ENCODE measurements at places on chromosomes 2 and 18.

- no peak for DNase-seq
Measured at GRCh38 chr2:98463551-98463971, 18.9 kb downstream of the INPP4A start.

- DNase-seq: no peak
Measured at GRCh38 chr2:241514986-241515737, 6.8 kb upstream of the STK25 start.

- DNase-seq: no peak
Measured at GRCh38 chr2:101566632-101567228, 91.8 kb upstream of the RFX8 start.

- no peak for DNase-seq
Measured at GRCh38 chr2:158586491-158586890, 129.7 kb downstream of the PKP4 start.

DNA sequence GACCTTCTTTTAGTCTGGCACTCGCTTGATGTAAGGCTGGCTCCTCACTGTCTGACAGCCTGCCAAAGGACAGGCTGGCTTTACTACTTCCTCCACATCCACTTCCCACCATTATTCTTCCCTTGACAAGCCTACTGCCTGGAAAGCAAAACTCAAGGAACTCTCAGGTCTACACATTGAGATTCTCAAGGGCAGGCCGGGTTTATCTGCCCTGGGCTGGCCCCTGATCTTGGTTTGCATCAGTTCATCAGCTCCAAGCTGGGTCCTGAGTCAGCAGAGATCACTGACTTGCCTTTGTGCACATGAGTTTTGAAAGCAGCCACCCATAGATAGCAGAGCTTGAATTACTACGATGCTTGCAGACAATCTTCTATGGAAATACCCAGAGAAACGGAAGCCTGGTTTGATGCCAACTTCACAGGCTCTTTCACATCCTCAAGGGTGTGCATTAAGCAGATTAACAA is 53.9 kb downstream of the KCTD18 start:
- no peak for DNase-seq

- peak; percentile 26 for DNase-seq
Measured at GRCh38 chr18:741931-742512, 29.6 kb upstream of the ENOSF1 start.

DNA sequence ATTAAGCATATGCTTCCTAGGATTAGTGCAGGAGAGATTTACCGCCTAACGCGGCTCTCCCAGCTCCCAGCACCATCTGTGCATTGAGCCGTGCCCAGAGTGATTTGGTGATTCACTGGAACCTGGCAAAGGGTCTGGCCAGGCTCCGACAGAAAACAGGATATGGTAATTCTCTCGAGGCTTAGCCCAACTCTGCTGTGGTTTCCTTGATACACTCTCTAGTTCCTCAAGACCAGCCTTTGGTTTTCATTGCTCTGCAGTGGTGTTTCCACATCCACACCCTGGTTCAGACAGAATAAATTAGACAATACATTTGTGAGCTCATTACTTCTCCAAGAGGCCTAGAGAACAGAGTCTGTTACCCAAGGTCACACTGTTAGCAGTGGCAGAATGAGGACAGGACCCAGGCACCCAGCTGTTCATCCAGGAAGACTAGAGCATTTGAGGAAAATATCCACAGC is 23.0 kb upstream of the SMAD2 start:
- DNase-seq: no peak

DNA sequence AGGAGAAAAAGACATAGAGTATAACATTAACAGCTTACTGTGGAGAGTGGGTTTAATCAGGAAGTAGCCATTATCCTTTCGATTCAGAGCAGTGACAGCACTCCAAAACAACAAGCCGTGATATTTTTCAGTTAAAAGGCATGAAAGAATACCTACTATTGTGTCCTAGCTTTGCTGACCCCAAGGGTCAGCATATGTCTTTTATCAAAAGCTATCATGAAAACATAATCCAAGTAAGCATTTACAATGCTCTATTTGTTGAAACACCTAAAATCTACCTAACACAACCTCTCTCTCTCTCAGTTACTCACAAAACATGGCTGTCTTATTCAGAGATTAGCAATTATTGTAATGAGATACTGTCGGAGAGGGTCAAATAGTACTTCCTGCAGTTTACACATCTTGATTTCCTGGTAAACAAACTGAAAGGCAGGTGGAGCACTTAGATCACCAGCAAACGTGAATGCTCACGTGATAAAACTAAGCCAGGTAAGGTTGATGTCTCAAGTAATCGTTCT is 100.0 kb downstream of the BAZ2B start:
- DNase-seq: peak; percentile 99

DNA sequence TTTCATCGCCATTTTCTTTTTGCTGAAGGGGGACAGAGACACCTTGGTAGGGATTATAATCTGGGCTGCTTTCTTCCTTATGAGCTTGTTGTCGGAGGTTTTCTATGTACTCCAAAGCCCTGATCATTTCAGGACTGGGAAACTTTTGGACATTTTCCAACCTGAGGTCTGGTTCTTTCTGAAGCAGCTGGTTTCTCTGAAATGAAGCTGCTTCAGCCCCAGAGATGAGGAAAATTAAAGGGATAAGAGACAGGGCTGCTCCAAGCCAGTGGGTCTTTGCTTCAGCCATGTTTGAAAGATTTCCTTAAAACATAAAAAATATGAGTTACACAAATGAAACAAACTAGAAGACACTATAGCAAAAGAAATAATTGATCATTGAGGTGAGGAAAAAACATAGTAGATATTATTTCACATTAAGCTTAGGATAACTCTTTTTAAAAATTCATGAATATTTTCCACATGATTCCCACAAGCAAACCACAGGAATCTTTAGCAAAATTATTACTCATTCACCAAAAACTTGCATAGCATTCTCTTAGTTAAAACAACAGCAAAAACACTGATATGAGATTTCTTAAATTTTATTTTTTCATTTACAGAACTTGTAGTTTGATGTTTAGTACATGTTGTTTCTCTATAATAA is 3.0 kb downstream of the SCG2 start:
- no peak for DNase-seq

DNA sequence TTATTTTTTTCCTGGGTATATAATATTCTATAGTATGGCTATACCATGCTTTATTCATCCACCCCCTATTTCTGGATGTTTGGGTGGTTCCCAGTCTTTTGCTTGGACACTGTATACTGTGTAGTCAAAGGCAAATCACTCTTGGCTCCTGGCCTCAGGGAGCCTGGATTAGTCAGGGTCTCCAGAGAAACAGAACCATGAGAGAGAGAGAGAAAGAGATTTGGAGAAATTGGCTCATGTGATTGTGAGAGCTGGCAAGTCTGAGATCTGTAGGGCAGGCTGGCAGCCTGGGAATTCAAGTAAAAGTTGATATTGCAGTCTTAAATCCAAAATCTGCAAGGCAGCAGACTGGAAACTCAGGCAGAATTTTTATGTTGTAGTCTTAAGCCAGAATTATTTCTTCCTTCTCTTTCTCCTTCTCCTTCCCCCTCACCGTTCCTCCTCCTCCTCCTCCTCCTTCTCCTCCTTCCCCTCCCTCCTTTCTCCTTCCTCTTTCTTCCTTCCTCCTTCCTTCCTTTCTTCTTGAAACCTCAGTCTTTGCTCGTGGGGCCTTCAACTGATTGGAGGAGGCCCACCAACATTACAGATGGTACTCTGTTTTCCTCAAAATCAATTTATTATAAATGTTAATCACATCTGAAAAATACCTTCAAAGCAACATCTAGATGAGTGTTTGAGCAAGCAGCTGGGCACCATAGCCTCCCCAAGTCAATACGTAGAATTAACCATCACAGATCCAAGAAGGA is 33.0 kb downstream of the CTIF start:
- no peak for DNase-seq

DNA sequence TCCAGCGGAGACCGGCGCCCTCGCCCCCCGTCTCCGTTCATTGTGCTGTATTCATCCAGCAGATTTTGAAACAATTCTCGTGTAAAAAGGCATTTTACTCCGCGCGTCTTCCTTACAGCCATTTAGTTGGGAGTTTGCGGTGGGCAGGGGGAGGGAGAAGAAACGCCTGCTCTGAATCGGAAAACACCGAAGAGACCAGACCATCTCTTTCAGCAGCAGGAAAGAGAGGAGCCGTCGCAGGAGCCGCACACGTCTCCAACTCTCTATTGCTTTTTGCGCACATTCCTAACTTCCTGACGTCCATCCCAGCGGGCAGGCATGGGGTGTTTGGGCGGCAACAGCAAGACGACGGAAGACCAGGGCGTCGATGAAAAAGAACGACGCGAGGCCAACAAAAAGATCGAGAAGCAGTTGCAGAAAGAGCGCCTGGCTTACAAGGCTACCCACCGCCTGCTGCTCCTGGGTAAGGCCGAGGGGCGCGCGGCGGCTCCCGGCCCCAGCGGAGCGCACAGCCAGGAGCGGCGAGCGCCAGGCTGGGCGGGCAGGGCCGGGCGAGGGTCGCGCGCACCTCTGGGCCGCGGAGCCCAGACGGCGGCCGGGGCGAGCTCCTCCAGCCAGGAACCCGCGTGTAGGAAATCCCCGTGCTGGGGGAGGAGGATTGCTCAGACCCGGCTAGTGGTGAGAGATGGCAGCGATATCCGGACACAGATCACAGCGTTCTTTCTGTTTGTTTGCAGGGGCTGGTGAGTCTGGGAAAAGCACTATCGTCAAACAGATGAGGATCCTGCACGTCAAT is 63.2 kb downstream of the GNAL start:
- peak; percentile 54 for DNase-seq

DNA sequence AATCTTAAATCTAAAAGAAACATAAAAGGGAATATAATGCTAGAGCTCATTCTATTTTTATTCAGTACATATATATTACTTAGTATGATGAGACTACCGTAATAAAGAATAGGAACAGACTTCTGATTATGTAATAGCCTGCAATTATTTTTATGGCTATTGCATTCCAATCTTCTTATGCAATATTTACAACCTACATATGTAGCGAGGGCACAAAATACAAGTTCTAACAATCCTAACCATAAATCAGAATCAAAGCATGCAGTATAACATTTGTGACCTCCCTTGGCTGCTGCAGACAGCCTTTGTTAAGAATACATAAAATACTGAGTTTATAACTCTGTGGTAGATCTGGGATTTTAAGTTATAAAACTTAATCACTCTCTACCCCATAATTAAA is 177.6 kb downstream of the BABAM2 start:
- no peak for DNase-seq

DNA sequence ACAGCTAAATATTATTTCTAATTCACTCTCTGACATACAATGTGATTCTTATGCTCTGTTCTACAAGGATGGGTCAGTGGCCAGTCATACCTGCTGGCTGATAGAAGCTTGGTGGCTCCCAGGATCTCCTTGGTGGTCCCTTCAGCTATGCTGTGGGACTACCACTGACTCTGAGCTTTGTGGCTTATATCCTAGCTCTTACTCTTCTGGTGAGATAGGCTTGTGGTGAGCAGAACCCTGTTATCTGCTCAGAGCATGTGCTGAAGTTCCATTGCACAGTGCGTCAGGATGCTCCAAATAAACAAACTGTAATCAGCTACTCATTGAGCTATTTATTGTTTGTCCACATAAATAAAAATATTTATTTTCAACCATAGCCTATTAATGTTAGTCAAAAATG is 51.7 kb downstream of the MFSD6 start:
- no peak for DNase-seq

GRCh38 chr2:45301307-45302277 is 292.3 kb upstream of the SIX2 start:
- peak; percentile 84 for DNase-seq

DNA sequence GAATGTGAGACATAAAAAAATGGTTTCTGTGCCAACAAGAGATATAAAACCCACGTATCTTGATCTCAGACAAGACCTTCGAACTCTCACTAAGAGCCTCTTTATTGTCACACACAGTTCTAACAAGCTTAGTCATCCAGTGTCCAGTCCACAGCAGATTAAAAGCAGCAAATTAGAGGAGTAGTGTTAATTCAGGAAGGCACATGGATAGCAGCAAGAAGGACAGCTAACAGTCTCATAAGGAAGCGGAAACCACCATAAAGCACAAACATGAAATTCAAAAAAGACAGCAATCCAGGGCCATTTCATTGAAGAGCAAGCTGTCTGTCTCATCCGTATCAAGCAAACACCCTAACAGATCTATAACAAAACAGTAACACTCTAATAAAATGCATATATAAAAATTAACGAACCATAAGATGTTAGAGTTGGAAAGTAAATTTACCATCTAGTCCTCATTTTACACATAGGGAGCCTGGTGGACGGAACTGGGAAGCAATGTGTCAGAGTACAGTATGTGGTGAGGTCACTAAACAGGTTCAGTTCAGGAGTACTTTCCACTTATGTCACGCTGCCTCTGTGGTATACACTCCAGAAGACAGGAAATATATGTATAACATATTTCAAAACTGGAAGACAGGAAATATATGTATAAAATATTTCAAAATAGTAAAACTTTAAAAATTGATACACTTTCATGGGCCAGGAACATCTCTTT is 18.3 kb downstream of the AAK1 start:
- no peak for DNase-seq

DNA sequence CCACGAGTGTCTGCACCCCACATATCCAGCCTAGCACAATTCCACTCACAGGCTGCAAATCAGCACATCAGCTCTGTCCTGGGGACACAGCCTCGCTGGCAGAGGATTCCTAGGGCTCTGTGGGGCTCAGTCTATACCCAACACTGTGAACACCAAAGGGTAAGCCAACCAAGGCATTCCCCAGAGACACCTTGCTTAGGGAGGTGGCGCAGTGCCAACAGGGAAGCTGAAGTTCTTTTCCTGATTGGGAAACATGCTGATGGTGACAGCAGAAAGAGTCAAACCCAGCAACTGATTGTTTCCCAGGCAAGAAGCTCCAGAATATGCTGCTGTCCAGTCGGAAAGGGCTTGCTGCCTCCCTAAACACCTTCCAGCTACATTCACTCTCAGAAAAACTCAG is 55.8 kb downstream of the TTC32 start:
- DNase-seq: no peak

- DNase-seq: no peak
Measured at GRCh38 chr18:709771-710170, 2.7 kb downstream of the ENOSF1 start.

DNA sequence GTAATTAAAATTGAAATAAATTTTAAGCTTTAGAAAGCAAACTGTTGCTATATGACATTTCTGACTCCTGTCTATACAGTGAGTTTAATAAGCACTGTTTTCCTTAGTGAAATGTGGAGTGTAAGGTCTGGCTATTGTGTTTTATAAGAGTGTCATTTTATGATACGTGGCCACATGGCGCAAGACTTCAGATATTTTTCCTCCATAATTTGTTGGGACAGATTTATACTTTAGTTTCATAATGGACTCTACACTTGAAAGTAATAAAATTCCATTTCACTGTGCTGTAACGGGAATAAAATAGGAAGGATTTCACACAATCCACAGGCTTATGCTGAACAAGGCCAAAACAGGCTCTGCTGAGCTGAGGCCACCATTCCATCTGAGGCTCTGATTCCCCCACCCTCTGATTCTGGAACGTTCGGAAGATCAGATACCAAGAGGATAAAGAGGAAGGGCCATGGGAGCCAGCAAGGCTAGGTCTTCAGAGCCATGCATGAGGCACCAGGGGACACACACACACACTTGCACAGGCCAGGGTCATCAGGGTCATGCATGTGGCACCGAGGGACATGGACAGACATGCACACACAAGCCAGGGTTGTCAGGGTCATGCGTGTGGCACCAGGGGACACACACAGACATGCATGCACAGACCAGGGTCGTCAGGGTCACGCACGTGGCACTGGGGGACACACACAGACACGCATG is 35.6 kb downstream of the HDAC4 start:
- no peak for DNase-seq

GRCh38 chr2:22826703-22827102 is 558.3 kb upstream of the KLHL29 start:
- DNase-seq: no peak

GRCh38 chr2:26298638-26299393 is 47.1 kb upstream of the SELENOI start:
- DNase-seq: no peak

GRCh38 chr18:46073474-46074331 is 1.6 kb upstream of the PSTPIP2 start:
- DNase-seq: peak; percentile 57

Data from NCI-H748 treated with DMSO at 0.1 percent for 48 hours (cell line).